ENCODE measurements at places on chromosomes 1 and 21.

GRCh38 chr1:193415256-193415655 is 228.8 kb upstream of the B3GALT2 start:
- no peak for DNase-seq

DNA sequence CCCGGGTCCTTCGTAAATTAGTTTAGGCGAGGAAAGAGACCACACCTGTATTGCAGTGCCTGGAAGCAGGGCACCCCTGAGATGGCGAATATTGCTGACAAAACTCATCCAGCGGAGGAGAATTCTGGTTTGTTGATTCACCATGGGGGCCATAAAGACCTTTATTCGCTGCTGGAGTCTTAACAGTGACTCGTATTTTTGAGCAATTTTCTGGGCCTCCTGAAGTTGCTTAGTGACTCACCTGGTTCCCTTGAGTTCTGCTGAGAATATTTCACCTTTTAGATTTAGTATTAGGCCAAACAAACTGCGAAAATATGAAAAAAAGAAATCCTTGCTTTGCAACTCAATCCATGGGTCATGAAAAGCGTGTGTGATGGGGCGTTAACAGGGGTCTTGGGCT is 20.6 kb upstream of the H6PD start:
- DNase-seq: no peak

- DNase-seq: no peak
Measured at GRCh38 chr1:230975636-230976035, 3.0 kb downstream of the TTC13 start.

- no peak for DNase-seq
Measured at GRCh38 chr1:18855573-18855972, 3.9 kb downstream of the TAS1R2 start.

DNA sequence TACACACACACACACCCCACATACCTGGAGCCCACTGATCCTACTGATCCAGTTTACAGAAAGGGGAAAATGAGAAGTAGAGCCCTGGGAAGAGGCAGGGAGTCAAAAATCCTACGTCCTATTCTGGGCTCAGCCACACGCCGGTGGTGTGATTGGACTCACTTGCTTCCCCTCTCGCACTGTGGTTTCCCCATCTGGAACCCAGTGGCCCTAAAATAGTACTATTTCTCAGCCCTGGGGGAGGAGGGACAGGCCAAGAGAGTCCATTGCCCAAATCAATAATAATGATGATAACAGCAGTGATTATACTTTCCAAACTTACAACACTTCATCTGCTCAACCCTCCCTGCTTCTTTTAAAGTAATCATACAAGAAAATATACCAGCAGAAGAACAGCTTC is 2.9 kb upstream of the PIGR start:
- no peak for DNase-seq

GRCh38 chr1:31814631-31815306 is 1.1 kb downstream of the SPOCD1 start:
- DNase-seq: no peak

DNA sequence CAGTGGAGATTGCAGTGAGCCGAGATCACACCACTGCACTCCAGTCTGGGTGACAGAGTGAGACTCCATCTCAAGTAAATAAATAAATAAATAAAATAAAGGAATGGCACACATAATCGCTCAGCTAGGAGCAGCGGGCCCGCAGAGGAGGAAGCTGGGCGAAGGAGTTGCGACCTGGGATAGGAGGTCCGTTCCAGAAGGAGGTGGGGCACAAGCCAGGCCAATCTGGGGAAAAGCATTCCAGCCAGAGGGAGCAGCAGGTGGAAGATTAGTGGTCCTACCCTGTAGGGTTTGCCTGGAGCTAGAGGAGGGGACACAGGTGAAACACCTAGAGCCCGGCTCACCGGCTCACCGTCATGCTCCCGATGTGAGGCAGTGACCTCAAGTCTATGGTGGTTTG is 40.3 kb upstream of the CASZ1 start:
- no peak for DNase-seq

DNA sequence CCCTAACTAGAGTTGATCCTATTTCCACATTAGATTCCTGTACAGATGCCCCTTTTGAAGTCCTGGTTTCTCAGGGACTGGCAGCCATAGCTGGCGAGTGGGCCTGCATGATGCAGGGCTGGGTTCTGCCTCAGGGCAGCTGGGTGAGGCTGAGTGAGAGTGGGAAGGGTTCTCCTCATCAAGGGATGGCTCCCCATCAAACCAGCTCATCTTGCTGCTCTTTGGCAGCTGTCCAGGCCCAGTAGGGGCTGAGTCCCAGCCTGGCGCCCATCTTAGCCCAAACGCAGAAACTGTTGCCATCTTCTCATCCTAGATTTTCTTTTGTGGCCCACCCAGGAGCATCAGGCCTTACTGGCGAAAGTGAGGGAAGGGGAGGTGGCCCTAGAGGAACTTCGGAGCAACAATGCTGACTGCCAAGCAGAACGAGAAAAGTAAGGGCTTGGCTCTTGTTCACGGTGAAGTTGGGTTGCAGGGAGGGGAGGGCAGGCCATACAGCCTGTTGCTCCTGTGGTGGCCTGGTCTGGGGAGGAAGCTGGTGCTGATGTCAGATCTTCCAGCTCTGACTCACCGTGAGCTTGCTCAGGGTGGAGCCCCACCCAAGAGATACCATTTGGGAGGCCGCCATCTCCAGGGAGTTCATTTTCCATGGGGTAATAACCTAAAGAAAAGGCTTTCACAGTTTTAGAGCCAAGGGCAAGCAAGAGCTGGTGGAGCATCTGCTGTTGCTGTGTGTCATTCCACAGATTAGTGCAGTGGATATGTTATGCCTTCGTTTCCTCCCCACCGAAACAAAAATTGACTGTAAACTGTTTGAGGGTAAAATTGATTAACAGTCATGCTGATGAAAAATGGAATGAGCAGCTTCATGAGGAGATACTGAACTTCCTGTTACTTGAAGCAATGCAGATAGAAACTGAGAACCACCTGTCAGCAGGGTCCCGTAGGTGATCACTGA is 34.7 kb downstream of the TUFT1 start:
- no peak for DNase-seq

DNA sequence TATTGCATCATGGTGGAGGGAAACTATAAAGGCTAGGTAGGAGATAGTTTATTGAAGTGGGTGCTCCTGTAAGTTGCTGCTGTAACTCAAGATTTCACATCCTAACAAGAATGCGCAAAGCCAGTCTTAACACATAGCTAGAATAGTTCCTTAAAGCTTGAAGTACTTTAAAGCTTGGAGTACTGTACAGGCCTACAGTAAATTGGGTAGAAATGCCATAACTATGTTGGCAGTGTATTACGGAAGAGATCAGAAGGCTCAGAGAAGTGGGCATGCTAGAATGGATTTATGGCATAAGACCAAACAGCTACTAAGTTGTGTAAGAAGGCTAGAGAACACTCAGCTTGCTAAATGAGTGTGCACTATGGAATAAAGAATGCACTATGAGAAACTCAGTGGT is 44.5 kb downstream of the DMRTA2 start:
- no peak for DNase-seq

DNA sequence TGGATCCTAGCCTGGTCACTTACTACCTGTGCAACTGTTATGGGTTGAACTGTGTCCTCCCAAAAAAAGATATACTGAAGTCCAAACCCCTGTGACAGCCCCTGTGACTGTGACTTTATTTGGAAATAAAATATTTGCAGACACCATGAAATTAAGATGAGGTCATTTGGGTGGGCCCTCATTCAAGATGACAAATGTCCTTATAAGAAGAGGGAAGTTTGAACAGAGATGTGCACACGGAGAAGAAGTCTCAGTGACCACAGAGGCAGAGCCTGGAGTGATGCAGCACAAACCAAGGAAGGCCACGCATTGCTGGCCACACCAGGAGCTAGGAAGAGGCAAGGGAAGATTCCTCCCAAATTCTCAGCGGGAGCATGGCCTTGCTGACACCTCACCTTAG is 249.7 kb upstream of the RUNX1 start:
- no peak for DNase-seq

GRCh38 chr1:44347280-44347679 is 7.8 kb downstream of the ERI3 start:
- no peak for DNase-seq

- no peak for DNase-seq
Measured at GRCh38 chr1:91502672-91503184, 2.1 kb downstream of the CDC7 start.

- DNase-seq: peak; percentile 38
Measured at GRCh38 chr1:62144238-62144831, 50.3 kb upstream of the L1TD1 start.

DNA sequence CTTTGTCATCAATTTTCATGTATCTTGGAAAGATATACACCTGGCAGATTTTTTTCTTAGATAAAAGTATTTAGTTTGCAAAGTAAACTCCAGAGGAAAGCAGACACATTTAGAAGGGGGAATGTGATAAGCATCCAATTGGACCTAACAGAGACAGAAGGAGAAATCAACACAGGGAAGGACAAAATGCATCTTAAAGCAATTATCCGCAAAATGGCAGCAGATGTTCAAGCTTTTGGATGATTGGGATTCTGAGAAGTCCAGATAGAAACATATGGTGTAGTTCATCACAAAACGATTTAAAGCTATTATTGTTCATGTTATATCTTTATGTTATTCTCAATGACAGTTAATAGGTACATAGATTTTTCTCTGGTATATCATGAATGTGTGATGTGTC is 1153.1 kb upstream of the B3GALT2 start:
- no peak for DNase-seq

DNA sequence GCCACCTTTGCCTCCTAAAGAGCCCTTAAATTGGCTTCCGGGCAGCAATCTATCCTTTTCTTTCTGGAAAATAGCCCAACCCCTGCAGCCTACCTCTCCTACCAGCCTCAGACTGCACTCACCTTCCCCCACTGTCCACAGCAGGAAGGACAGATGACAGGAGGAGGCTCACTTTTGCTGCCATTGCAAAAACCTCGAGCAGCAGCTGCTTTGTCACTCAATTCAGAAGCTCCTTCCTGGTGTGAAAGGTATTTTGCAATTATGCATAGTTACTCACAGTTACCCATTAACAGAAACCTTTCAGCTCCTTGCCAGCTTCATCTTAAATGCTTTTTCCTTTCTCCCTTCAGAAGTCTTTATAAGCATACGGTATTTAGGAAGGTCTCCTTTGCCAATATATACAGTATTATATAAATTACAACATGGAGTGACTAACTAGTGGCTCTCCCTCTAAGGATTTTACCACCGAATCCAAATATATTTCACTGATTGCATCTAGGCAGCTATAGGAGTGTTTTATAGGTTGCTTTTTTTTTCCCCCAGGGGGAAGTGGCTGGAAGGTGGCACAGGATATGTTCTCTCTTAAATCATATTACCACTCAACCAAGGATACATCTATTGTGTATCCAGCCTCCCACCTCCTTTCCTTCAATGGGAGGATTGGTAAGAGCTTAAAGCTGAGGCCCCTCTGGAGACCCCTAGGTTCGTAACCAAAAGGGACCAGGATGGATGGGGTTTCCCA is 142.1 kb upstream of the IPO9 start:
- no peak for DNase-seq

GRCh38 chr1:205687242-205687641 is 6.9 kb upstream of the SLC45A3 start:
- no peak for DNase-seq

DNA sequence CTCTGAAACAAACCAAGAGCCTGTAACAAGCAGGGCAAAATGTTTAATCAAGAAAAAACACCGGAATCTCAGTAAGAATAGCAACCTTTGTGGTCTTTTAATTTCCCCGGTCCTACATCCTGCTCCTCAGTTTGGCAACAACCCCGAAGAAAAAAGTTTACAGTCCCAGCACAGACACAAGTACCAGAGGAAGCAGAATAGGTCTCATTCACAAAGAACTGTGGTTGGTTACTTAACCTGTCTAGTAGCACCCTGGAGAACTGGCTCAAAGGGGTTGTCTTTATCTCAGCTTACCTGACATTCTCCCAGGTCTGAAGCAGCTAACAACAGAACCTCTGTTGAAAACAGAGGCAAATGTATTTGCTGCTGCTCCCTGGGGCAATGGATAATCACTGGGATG is 399.3 kb downstream of the AJAP1 start:
- DNase-seq: no peak

DNA sequence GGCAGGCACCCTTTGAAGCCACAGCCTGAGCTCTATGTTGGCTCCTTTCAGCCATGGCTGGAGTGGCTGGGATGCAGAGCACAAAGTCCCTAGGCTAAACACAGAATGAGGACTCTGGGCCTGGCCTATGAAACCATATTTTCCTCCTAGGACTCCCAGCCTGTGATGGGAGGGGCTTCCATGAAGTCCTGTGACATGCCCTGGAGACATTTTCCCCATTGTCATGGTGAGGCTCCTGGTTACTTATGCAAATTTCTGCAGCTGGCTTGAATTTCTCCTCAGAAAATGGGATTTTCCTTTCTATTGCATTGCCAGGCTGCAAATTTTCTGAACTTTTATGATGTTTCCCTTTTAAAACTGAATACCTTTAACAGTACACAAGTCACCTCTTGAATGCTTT is 61.3 kb downstream of the VCAM1 start:
- no peak for DNase-seq

GRCh38 chr1:111172463-111172862 is 28.0 kb downstream of the DENND2D start:
- DNase-seq: no peak

DNA sequence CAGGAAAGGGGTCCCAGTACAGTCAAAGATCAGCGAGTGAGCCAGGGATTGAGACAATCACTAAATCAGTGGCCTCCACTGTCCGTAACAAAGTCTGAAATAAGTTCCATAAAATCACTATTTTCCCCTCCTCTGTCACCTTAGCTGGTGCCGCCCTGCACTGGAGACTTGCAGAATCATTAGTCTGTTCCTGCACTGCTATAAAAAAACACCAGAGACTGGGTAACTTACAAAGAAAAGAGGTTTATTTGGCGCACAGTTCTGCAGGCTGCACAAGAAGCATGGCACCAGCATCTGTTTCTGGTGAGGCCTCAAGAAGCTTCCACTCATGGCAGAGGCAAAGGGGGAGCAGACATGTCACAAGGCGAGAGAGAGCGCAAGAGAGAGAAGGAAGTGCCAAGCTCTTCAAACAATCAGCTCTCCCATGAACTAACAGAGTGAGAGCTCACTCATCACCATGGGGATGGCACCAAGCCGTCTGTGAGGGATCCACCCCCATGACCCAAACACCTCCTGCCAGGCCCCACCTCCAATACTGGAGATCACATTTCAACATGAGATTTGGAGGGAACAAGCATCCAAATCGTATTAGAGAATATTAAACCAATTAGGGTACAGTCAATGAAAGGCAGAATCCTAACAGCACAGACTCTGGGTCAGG is 129.8 kb upstream of the TIAM1 start:
- DNase-seq: no peak

- DNase-seq: no peak
Measured at GRCh38 chr1:201138311-201138840, 11.4 kb upstream of the ASCL5 start.

GRCh38 chr1:21546122-21546825 is 37.1 kb downstream of the ALPL start:
- DNase-seq: no peak

- DNase-seq: no peak
Measured at GRCh38 chr1:44565833-44566232, 108.4 kb downstream of the TMEM53 start.

GRCh38 chr1:199124351-199124750 is 485.5 kb downstream of the PTPRC start:
- DNase-seq: no peak
